ENCODE measurements at places on chromosomes 3 and 15.

GRCh38 chr3:124407260-124407659 lies 323.0 kb upstream of the UMPS start:
- DNase-seq: no peak

- no peak for DNase-seq
Measured at GRCh38 chr15:98668566-98669308, 20.4 kb downstream of the IGF1R start.

DNA sequence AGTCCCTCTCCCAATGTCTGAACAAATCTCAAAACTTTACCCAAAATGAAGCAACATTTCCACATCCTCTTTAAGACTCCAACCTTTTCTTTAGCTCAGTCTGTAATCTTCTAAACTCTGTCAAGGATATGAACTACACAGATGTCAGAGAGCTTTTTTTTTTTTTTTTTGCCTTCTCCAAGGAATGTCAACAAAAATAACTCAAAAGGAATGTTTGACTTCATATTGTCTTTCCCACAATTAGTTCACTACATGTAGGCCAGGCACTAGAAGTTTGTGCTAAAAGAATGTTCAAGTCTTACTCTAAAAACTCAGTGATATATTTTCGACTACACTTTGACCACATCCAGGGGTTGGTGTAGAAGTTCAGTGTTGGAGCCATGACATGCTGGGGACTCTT lies 37.1 kb downstream of the ADAMTS9 start:
- DNase-seq: no peak

DNA sequence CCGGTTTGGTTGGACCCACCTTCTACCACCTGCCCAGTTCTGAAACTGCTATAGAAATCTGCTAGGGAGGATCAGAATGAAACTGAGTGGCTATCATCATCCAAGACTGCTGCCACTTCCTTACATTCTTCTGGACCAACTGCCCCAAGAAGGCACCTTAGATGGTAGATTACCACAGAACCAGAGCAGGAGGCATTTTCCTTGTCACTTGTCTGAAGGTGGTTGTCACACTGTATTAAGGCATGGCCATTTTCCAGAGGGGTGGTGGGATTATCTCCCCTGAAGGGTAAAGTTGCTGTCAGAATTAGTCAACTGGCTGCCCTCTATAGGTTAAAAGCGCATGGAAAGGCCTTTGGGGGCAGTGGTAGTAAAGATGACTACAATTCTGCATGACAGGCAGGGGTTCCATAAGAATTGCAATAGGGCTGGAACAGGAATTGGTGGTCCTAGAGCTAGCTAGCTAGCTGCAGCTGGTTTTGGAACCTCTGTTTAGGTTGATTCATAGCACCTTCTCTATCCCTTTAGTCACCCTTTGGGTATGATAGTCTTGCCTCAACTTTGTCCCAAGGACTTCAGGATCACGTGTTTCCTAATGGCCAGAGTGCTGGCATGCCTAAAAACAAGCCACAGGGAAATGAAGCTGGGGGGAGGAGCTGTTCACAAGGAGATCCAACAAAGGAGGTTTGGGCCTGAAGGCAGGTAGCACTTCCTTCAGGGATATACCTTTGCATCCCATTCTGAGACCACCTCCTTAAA lies 4.8 kb upstream of the CSPG5 start:
- no peak for DNase-seq

- DNase-seq: no peak
Measured at GRCh38 chr15:83193721-83194120, 13.9 kb downstream of the HDGFL3 start.

DNA sequence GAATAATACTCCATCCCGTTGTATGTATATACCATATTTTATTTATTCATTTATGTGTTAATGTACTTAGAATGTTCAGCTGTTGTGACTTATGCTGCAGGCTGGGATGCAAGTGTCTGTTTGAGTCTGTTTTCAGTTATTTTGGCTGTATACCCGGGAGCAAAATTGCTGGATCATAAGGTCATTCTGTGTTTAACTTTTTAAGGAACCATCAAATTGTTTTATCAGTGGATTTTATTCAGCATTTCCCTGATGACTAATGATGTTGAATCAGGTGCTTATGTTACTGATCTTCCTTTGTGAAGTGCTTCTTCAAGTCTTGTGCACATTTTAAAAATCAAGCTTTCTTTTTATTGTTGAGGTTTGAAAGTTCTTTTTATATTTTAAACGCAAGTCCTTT lies 118.1 kb downstream of the SLC25A26 start:
- DNase-seq: no peak

GRCh38 chr3:178003756-178004155 lies 532.5 kb upstream of the KCNMB2 start:
- DNase-seq: no peak

GRCh38 chr3:186457236-186457635 lies 86.9 kb downstream of the CRYGS start:
- DNase-seq: no peak

DNA sequence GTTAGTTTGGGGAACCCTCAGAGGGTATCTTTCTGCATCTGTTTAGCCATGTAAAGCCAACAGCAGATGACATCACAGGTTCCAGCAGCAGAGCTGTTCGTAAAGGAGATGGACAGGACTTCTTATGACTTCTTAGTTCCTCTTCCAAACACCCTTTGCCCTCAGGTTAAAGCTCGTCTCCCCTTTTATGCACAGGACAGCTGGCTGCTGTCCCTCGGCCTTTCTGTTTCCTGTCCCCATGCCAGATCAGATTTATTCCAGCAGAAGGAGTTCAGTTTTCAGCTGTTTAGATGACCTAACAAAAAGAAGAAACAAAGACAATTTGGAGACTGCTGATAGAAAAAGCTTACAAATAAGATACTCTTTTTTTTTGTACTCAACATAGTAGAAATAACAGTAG lies 45.1 kb downstream of the SEC22A start:
- no peak for DNase-seq

DNA sequence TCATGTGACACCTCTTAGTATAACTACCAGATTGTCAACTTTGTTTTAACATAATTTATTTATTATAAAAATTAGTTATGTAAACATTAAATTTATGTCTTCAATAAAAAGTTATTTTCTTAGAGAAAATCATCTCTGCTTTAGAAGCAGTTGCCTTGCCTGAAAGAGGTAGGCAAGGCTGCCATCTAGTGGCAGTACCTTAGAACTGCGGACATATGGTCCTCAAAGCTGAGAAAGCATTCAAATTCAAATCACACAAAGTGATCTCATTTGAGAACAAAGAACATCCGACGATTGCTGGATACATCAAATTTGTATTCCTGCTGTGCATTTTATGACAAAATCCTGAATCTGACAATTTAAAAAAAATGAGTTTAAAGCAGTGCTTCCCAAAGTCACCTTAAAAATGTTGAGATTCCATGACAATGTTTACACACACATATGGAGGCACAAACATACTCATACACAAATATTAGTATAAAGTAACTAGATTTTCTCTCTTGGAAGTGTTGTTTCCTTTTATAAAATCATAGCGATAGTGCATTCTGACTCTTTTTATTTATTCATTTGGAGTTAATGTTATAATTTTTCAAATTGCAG lies 617.4 kb downstream of the CADM2 start:
- no peak for DNase-seq
